ENCODE measurements at places on chromosomes 5 and 9.
A peak's percentile ranks its signal among the peaks of the same experiment; 100 is the strongest.

GRCh38 chr5:53472720-53473510 lies 7.5 kb upstream of the FST start:
- no peak for DNase-seq

DNA sequence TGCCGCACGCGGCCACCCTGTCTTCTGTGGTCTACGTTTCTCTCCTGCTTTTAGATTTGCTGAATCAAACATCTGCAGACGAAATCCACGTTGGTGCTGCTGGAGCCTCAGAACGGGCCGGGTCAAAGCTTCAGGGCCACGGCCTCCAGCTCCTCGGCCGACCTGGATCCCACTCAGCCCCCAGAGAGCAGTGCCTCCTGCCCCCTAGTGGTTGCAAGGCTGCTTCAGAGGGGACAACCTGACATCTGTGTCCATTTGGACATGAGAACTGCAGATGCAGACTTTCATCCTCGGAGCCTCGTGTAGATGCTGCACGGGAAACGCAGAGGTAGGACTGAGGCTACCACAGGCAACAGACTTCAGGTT lies 23.0 kb upstream of the SLC6A3 start:
- DNase-seq = no peak

GRCh38 chr5:167633931-167634341 lies 657.5 kb upstream of the WWC1 start:
- DNase-seq = no peak

- DNase-seq = no peak
Observed at GRCh38 chr9:22976454-22976853, 529.8 kb downstream of the DMRTA1 start.

GRCh38 chr9:2050236-2050635 lies 35.1 kb downstream of the SMARCA2 start:
- no peak for DNase-seq

GRCh38 chr9:20884985-20885593 lies 146.4 kb downstream of the HACD4 start:
- peak; percentile 16 for DNase-seq

GRCh38 chr5:56813302-56813701 lies 2.0 kb upstream of the MAP3K1 start:
- DNase-seq = no peak

- no peak for DNase-seq
Observed at GRCh38 chr5:161471211-161471950, 75.1 kb downstream of the GABRB2 start.

- no peak for DNase-seq
Observed at GRCh38 chr9:136055715-136056545, 39.2 kb downstream of the NACC2 start.

DNA sequence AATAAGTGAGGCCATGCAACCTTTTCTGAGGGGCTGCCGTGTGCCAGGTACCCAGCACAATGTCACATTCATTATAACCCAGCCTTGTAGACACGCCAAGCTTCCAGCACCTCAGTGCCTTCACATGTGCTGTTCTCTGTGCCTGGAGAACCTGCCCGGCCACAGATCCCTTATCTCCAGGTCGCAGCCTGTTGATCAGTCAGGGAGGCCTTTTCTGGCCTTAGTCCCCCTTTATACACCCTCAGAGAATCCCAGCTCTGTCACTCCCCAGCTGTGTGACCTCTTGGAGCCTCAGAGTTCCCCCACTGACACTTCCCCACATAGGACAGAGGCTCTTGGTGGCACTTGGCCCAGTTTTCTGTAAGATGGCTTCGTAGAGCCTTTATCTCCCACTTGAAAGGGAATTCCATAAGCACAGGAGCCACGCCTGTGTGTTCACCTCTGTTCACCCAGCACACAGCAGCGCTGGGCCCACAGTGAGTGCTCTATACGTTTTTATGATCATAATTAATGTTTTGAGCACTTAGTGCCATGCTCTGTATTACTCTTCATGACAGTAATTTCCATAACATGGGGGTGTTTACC lies 38.7 kb downstream of the NEURL1B start:
- no peak for DNase-seq

- no peak for DNase-seq
Observed at GRCh38 chr9:31629292-31629691, 755.2 kb upstream of the ACO1 start.

DNA sequence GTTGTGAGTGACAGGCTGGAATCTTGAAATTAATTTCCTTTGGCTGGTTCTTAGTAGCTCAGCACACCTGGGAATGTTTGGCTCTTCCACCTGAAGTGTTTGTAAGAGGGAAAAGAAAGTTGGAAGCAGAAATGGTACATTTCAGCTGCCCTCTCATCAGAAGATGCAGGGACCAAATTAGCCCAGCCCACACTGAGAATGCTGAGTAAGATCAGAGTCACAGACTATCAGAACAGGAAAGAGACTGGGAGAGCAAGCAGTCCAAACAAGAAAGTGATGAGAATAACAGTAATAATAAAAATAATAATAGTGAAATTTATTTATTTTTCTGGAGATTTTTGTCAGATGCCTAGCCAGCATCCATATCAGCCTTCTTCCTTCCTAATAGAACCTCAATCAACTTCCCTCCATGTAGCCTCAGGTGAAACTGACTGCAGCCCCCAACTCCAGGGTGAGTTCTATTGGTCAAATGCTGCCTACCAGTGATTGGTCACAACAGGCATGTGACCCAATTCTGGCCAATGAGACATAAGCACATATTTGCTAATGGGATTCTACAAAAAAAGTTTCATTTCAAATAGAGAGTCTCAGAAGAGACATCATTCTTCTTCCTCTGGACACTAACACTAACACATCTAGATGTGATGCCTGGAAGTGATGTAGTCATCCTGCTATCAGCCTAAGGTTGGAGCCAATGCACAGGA lies 31.2 kb upstream of the ADRA1B start:
- no peak for DNase-seq

DNA sequence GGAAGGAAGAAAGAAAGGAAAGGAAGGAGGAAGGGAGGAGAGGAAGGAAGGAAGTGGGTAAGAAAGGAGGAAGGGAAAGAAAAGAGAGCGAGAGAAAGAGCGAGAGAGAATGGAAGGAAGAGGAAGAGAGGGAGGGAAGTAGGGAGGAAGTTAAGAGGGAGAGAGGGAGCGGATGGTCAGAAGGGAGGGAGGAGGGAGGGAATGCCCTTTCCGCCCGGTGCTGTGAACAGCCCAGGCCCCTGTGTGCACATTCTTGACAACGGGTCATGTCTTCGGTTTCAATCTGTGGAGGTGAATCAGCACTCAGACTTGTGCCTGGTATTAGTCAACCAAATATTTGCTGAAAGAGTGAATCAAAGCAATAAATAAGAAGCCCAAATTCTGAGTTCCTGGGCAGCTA lies 39.2 kb downstream of the PRUNE2 start:
- DNase-seq = no peak

- DNase-seq = no peak
Observed at GRCh38 chr5:119257613-119258012, 98.2 kb upstream of the TNFAIP8 start.

DNA sequence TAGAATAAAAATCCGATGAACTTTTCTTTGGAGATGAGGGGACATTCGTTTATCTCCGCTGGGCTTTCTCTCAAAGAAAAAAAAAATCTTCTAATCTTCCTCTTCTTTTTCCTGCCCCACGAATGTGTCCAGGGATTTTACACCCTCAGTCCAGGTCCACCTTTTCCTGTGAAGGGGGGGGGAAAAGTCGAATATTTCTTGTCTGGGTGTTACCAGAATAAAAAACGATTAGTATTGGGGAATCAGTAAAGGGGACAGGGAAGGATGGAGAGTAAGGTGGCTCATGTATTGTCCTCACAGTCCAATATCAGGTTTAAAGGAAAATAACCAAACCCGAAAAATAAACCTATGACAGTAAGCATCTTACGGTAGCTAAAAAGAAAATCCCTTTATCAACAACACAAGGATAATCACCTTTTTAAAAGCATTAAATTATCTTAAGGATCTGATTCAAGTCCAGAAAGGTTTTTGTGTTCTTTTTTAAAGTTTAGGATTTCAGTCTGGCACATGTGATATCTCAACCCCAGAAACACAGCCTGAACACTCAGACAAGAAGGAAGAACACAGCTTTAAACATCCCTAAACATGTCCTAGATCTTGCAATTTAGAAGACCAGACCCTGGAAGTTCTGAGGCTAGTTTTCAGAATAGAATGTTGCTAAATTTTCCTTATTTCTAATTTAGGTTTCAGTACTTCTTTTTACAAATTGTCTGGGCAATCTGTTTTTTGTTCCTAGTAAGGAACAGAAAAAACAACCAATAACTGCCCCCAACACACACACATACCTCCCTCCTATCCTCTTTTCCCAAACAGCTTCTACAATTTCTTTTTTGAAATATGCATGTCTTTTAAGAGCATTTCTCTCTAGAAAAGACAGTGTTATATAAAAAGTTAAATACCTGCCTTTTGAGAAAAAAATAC lies 1.2 kb downstream of the ZNF608 start:
- no peak for DNase-seq

DNA sequence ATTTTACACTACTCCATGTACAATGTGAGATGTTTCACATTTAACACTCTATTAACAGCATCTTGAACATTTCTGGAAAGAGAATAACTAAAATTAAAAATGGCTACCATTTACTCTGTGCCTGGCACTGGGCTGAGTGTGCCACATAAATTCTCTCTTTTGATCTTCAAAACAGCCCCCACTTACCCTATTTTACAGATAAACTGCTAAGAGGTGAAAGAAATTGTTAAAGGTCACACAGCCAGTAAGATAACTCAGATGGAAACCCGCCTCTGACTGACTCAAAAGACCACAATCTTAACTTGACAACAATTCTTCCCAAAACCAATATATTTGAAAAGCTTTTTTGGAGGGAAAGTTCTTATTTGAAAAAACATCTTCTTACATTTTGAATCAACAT lies 97.3 kb downstream of the MAPKAP1 start:
- DNase-seq = no peak

- no peak for DNase-seq
Observed at GRCh38 chr9:91978740-91979414, 28.8 kb upstream of the ROR2 start.

DNA sequence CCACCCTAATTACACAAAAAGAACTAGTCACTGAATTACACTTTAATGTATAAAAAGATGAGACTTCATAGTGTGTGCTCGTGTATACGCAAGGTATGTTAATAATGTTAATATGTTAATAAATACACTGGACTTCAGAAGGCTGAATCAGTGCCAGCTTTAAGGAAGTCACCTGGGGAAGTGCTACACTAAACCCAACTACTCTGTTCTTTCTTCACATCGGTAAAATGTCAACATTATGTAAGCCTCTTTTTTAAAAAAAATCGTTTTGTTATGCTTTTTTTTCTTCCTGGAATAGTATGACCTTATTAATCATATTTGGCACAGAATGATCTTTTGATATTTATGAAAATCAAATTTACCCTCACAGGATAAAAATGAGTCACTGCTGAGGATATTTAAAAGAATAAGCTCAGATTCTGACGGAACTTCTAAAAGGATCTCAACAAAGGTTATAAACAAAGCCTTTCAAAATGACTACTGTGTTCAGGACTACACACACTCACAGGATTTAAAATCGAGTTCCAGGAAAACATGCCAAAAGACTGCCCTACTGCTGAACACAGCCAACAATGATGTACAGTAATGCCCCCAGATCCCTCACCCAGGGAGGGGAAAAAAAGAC lies 75.9 kb downstream of the AUH start:
- DNase-seq = no peak

Measured in stimulated activated CD4-positive, alpha-beta T cell treated with anti-CD3 and anti-CD28 coated beads, Interleukin-1b, Interleukin-23, amount 100 ng/mL, for 1 hour (primary cell).